ENCODE measurements at places on chromosomes 11 and 22. TPM values are rescaled to one million over a fixed set of nuclear protein-coding genes. Genes with fewer than 3 reads are reported as not detected.

Gene CNTF
- total RNA-seq: 0.33 TPM

Gene INS
- total RNA-seq: not detected

Gene OR5P2
- total RNA-seq: not detected

Gene OMP
- not detected for total RNA-seq

Gene BBOX1
- total RNA-seq: not detected

Gene ZNF280B
- 0.86 TPM for total RNA-seq

Gene TMEM132A
- total RNA-seq: 154 TPM

Gene RAG1
- total RNA-seq: 0.66 TPM

Gene MRGPRX4
- total RNA-seq: not detected

Gene FOSL1
- total RNA-seq: 0.21 TPM

Gene NEAT1
- 3.4 TPM for total RNA-seq

Gene DEFB131B
- total RNA-seq: not detected

Gene BRSK2
- total RNA-seq: 3.0 TPM

Gene KRTAP5-7
- total RNA-seq: not detected

Gene RASGRP2
- 29.5 TPM for total RNA-seq

Gene CEP164
- total RNA-seq: 16.8 TPM

Gene GGTLC2
- not detected for total RNA-seq

Gene CNGA4
- 0.32 TPM for total RNA-seq

Gene SCO2
- not detected for total RNA-seq

Gene SHISA8
- not detected for total RNA-seq

Gene LMO1
- 0.45 TPM for total RNA-seq

Gene SLC43A3
- total RNA-seq: 1.9 TPM

Gene MFNG
- total RNA-seq: 2.6 TPM

Gene LDLRAD3
- 6.2 TPM for total RNA-seq

Gene P2RX6
- total RNA-seq: 11.8 TPM

Gene DERL3
- 46.9 TPM for total RNA-seq

Gene ROM1
- total RNA-seq: 3.3 TPM

Gene CHST1
- 4.3 TPM for total RNA-seq

Gene MAPK8IP2
- total RNA-seq: 2.4 TPM

Gene FJX1
- total RNA-seq: 6.1 TPM

Gene PHOX2A
- total RNA-seq: 0.92 TPM

Gene CDC42EP2
- total RNA-seq: 1.1 TPM

Gene FIBIN
- total RNA-seq: 1.8 TPM
